Hematopoietic multipotent progenitor cell treated with erythropoietin and hydrocortisone succinate and interleukin-3 and kit ligand, for 4 days (in vitro differentiated cells): ENCODE measurements at places on chromosomes 4 and X.

DNA sequence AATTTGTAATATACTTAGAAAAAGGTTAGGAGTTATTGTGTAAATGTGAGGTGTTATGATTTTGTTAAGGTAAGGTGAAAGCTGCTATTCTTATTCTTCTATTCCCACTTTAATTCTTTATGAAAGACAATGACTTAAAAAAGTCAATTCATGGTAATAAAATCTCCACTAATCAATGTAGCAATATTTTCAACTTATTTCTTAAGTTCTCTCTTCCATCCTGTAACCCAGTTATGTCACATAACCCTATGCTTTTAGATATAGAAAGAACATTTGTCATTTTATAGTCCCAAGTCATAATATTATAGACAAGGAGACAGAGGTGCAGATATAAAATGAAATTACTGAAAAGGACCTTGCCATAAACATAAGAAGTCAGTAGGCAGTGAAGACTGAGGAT, 157.9 kb upstream of the SLC7A11 start:
- DNase-seq = no peak

DNA sequence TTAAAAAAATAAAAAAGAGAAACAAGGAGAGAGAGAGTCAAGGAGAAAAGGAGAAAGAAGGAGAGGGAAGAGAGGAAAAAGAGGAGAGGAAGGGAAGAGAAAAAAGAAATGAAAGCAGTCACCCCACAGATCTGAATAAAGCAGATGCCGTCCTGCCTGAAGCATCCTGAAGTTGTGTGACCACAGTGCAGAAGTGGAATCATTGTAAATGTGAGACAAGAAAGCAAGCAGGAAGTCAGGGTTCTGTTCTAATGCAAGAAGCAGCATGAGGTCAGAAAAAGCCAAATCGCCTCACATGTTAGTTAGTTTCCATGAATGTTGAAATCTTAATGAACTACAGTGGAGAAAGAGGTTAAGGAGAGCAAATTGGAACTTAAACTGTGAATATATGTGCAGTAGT, 692.5 kb downstream of the CENPC start:
- no peak for DNase-seq

GRCh38 chrX:154485150-154486051, 1.0 kb downstream of the UBL4A start:
- no peak for DNase-seq

DNA sequence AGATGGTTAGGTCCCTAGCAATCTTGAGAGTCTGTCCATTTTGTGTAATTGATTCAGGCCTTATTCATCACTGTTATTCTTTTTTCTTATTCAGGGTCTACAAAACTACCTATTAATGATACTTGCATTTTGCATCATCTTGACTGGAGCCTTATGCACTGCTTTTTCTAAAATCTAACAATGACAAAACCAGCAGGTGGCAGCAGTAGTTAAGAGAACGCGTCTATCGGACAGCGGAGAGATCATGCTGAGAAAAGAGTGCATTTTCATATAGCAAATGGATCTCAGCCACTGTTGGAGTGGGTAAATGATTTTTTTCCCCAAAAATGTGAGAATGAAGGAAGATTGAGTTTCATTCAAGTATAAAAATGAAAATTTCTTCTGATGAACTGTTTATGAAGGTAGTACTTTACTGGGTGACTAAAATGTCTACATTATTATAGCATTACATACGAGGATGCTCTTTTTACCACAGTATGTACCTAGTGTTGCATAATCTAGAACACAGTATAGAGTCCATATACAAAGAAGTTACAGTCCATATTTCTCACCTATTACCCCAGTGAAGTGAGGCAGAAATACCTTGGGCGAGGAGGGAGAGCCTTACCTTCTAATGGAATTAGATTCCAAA, 43.2 kb downstream of the TMEM144 start:
- peak; percentile 88 for DNase-seq

- peak; percentile 81 for DNase-seq
Measured at GRCh38 chr4:182478475-182478874, 235.3 kb downstream of the TENM3 start.

- no peak for DNase-seq
Measured at GRCh38 chr4:986428-986878, 391 bp upstream of the IDUA start.

- peak; percentile 40 for DNase-seq
Measured at GRCh38 chr4:98510757-98511517, 147.5 kb downstream of the TSPAN5 start.

- no peak for DNase-seq
Measured at GRCh38 chrX:64843224-64843623, 133.0 kb downstream of the ZC4H2 start.

DNA sequence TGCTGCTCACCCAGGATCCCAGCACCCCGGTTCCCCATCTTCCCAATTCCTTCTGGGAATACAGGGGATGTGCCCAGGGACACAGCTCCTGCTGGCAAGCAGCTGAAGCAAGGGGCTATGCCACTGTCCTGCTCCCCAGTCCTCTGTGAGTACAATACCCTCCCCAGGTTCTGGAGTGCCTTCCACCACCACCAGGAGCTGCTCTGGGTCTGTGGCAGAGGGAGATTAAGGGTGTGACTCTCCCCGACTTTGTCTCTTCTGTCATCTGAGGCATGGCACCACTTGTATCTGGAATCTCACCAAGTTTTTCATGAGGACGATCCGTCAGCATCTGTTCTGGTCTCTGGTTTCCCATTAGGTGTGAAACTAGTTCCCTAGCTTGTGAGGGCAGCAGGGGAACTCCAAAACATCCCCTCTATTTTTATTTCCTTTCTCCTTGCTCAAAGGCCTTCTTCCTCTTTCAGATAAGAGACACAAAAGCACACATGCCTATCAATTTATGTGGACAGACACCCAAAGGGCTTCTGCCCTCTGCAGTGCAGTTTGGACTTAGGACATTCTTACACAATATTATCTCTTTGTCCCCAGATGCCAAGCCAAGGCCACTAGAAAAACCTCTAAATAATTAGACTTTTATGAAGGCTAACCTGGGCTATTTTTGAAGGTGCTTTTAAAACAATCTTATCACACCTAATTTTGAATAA, 26.8 kb downstream of the MGST2 start:
- DNase-seq = peak; percentile 82
